Activated CD4-positive, alpha-beta T cell treated with anti-CD3 and anti-CD28 coated beads, Interleukin-2, amount 50 U/mL, for 48 hours (primary cell): ENCODE measurements at places on chromosomes 12 and 14.

DNA sequence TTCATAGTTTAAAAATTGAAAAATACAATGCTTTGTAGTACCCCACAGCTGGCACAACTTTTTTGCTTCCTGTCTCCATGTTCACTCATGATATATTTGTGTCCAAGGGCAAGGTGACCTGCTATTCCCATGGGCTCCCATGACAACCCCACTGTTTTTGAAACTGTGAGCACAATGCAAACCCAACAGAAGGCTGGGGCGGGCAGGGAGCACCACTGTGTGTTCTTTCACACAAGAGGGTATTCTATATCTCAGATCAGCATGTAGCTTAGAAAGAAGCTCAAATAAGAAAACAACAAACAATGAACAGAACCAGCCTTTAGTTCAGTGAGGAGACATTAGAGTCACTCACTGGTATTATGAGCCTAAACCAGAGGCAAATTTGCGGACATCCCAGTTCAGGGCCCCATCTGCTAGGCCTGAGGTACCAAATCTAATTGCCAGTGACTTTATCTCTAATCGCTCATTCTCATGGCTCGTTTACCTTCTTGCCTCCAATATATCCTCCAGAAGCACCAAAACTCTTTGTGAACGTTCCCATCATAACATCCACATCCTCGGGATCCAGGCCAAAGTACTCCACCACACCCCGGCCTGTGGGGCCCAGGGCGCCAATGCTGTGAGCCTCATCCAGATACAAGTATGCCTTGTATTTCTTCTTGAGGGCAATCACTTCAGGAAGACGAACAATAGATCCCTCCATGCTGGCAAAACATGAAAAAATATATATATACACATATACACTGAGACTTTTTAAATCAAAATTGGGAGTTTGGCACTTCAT, 56.4 kb upstream of the ISM2 start:
- no peak for DNase-seq

GRCh38 chr12:104003596-104003995, 37.9 kb downstream of the TDG start:
- no peak for DNase-seq

- no peak for DNase-seq
Observed at GRCh38 chr12:21983095-21983494, 41.9 kb upstream of the ABCC9 start.

DNA sequence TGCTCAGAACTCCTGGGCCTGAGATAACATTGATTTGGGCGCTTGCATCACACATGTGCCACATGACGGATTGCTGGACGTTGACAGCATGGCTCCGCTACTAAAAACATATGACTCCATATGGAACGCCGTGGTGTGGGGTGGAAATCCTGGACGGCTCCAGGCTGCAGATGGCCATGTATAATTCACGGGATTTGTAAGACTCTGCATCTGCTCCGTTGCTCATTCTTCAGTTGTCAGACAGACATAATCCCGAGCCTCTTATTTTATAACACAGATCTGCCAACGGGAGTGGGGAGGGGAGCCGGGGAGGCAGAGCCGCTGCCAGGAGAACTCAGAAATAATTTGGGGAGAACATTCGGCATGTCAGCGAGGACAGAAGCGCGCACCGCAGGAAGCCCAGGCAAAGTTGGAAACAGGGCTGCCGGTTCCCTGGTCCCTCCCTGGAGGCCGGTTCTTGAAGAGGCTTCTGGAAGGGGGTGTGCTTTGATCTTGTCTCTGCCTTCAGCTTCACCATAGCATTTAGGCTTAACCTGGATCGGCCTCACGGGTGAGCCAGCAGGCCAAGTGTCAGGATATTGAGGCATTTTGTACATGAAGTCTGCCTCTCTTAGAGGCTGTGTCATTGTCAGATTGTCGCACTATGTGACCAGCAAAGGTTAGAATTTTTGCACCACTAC, 45.8 kb upstream of the MYL2 start:
- DNase-seq, result no peak

DNA sequence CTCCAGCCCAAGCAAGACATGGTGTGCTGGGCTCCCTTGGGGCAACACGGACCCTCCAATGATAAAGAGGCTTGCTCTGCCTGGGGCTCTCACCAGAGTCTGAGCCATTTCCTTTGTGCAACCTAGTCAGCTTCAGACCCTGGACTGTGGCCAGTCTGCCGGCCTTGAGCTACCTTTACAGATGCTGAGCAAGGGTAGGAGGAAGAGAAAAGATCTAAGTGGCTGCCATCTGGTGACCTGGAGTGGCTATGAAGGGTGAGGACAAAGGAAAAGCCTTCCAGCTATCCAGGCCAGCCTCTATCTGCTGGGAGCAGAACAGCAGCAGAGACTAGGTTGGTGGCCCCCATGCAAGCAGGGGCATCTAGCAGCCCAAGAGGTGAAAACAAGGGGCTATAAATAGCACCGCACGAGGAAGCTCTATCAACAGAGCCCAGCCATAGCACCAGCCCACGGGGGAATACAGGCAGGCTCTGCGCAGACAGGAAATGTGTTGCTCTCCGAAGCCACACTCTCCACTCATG, 230.1 kb downstream of the FOXN3 start:
- no peak for DNase-seq

GRCh38 chr12:54160769-54161480, 27.9 kb downstream of the SMUG1 start:
- DNase-seq, result no peak

- DNase-seq, result no peak
Observed at GRCh38 chr12:84813780-84814663, 98.6 kb downstream of the SLC6A15 start.

DNA sequence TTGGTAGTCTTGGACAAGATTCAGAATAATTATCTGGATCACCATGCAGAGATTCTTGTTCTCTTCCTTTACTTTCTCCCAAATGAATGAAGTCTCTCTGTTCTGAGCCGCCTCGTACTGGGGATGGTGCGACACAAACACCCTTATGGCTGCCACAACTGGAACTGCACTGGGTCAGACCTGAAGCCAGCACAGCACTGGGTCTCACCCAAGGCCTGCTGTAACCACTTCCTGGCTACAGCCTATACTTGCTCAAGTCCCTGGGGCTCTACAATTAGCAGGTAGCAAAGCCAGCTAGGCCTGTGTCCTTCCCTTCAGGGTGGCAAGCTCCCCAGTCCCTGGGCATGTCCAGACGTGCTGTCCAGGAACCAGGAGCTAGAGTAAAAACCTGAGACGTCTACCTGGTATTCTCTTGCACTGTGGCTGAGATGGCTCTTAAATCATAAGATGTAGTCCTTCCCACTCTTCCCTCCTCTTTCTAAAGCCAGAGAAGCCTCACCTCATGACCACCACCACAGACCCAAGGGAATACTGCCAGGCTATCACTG, 27.6 kb downstream of the IFNG start:
- DNase-seq, result no peak

- DNase-seq, result no peak
Observed at GRCh38 chr14:53491256-53491883, 338.2 kb upstream of the DDHD1 start.

DNA sequence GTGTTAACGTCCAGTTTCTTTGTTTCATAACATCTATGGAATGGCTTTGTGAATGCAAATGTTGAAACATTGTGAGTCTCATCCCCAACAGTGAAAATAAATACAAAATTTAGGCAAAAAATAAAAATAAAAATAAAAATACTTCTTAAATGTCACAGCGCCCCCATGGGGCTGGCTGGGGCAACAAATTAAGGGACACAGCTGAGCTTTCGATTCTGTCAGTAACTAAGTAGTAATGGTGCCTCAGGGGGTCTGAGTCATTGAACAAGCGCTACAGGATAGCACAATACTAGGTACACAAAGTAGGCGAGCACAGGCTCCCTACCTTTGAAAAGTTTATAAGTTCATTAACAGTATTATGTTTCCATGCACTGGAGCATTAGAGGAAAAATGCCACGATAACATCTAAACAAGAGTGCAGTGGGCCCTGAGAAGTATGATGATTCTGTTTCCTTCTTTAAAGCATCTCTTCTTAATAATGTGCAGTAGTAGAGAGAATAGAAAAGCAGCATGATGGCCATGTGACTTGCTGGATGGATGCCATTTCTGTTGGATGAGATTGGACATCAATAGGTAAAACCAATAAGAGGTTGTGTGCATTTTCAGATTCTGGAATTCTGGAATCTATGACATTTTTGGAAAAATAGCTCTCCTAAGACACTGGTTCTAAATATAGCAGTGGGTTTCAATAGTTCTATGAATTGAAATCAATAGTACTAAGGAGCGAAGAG, 667.2 kb downstream of the DIO2 start:
- no peak for DNase-seq

GRCh38 chr14:61663312-61663979, 31.9 kb upstream of the HIF1A start:
- no peak for DNase-seq

DNA sequence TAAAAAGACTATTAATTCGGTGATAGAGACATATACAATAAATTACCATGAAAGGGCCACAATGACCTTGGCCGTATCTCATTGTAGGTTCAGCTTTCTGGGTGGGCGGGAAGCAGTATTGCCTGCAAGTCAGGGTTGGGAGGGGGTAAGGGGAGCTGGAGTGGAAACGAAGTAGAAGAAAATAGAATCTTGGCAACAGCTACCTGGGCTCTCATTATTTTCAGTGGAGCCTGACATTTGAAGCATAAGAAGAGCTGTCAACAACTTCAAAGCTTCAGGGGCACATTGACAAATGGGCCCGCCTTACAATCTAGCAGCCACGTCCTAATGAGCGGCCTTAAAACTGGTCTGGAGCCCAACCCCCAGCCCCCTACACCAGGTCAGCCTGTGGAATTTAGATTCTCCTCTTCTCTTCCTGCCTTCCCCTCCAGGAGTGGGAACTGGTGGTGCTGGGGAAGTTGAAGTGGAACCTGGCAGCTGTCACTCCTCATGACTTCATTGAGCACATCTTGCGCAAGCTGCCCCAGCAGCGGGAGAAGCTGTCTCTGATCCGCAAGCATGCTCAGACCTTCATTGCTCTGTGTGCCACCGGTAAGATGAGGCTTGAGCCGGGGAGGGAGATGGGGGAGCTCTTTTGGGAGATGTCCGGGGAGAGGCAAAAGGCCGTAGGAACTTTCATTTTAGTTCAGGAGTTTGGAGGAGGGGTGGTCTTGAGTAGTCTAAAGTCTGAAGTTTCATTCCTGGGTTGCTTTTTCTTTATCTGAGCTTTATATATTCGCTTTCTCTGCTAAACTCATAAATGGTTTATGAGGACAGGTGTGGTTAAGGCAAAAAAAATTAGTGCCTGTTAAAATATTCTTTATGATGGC, 5.0 kb downstream of the CCND2 start:
- DNase-seq, result no peak

- no peak for DNase-seq
Observed at GRCh38 chr12:52614381-52615207, 3.8 kb downstream of the KRT73 start.

DNA sequence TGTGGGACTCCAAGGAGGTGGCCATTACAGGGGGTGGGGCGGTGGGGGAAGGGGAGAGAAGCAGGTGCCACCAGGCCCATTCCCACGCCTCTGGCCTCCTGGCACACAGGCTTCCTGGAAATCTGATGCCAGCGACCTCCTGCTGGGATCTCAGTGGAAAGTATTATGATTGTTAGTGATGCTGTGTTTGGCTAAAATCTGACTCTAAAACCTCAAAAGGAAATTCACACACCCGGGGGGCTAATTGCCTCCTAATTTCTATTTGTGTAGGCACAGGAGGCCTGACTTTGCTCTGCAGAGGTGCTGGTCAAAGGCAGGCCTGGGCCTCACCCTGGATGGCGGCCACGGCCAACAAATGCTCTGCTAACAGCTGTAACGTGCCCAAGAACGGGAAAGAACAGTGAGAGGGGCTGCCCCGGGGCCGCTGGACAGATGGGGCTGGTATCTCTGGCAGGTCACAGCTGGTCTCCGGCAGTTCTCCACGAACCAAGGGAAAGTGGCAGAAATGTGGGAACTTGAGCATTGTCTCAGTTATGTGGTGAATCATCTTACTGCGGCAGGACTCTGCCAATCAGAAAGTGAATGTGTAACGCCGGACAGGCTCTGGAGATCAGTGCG, 14.3 kb downstream of the FAM181A start:
- DNase-seq, result no peak

- no peak for DNase-seq
Observed at GRCh38 chr14:90788031-90788430, 28.2 kb downstream of the TTC7B start.

GRCh38 chr14:79581912-79582576, 629.3 kb downstream of the DIO2 start:
- DNase-seq, result no peak

DNA sequence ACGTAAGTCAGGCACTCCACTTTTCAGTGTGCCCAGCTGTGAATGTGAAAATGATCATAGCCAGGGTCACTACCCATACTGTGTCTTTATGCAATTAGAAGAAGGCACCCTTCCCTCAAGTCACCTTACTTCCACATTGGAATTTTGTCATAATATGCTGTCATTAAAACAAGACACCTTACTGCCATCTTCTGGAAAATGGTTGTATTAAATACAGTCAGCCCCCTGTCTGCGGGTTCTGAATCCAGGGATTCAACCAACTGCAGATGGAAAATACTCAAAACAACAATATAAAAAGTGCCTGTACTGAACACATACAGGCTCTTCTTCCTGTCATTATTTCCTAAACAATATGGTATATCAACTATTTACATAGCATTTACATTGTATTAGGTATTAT, 70.2 kb upstream of the TBX5 start:
- DNase-seq, result no peak

DNA sequence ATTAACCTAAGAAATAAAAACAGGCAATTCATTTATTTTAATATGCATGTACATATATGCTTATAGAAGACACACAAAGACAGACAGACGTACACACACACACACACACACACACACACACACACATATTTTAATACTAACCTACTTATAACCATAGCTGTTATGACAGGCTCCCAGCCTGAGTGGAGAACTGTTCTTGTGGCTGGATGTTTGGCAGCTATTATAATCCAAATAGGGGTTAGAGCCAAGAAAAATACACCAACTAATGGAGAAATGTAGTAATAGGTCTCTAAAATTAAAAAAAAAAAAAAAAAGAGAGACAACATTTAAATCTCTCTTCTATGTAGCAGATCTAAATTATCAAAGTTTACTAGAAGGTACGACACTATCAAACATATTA, 91.8 kb downstream of the SLC41A2 start:
- no peak for DNase-seq

DNA sequence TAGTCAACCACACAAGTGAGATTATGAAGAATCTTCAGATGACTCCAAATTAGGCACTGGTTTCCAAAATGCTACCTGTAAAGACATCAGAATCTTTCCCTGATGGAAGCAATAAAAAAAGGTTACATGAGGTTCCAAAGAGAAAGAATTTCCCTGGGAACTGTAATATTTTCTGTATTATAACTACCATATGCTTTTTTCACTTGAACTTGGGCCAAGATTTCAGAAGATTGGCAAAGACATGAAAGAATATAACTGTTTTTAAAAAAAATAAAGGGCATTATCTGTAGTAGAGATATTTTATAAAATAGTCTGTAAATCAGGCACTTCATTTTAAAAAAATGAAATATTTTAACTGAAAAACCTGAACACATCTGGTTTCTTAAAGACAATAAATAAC, 12.9 kb downstream of the HECTD1 start:
- DNase-seq, result no peak

- no peak for DNase-seq
Observed at GRCh38 chr14:70489579-70490200, 37.7 kb downstream of the ADAM21 start.
